Hepatic stellate cell (primary cell): ENCODE measurements at places on chromosomes 7 and 10.

- DNase-seq, result no peak
Measured at GRCh38 chr7:68730194-68730593, 868.1 kb upstream of the AUTS2 start.

DNA sequence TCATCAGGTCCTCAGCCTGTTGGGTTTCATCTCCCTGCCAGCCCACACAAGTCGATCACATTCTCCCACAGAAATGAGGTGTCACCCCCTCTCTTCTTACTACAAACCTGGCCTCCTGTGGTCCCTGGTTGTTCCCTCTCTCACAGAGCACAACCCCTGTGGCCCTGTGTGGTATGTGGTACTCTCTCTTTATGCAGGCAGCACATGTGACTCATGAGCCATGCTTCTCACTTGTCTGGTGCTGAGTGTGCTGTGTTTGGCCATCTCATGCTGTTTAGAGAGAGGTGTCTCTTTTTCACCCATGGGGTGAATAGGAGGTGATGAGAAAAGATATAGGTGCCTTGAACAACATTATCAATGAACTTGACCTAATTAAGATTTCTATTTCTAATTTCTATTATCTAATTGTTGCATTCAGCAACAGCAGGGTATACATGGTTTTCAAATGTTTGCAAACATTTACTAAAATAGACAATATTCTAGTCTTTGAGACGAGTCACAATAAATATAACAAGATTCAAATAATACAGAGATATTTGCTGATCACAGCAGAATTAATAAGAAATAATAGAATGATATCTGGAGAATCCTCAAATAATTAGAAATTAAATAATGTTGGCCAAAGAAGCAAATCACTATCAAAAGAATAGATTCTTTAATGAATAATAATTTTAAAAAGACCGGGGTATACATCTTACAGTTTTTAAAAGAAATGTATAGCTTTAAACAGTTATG, 633.8 kb upstream of the IGFBP3 start:
- no peak for DNase-seq

DNA sequence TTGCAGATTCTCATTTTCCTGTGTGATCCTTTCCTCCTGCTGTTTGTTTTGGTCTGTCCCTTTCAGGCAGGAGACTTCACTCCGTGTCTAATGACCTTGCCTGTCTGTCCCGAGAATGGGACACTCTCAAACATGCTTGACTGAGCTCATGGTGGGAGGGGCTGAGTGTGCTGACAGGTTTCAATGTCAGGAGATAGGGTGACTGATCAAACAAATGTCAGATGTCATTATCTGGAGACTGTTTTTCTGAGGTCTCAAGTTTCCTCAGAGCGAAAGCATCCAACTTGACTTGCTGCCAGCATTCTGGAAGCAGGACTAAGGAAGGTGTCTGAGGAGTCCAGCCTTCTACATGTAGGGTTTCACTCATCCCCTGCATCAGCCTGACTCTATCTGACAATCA, 228.8 kb upstream of the KIAA1217 start:
- DNase-seq, result no peak

DNA sequence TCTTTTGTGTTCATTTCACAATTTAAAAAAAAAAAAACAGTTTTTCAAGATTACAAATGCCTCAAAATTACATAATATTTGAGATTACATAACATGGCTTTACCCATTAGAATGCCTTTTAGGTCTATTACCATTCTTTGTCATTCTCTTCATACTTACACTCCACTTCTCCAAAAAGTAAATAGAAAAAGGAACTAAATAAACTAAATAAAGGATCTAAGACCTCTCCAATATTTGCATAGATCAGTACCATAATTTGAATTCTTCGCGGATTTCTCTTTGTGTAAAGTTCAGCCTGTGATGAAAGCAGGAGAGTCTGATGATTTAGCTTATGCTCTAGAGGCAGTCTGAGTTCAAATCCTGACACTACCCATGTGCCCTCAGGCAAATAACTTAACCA, 56.4 kb upstream of the C1GALT1 start:
- no peak for DNase-seq

DNA sequence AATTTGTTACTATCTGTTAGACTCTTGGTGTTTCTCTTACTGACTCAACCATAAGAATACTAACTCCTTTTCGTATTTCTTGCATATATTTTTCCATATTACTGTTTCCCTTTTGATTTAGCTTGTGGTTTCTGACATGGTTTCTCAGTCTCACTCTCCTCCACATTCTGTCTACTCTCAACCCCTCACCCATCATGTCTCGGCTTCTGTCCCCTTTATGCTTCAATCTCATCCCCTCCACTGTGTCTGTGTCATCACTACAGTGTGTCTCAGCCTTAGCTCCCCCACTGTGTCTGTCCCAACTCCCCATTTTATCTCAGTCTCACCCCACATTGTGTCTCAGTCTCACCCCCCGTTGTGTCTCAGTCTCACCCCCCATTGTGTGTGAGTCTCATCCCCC, 126.9 kb downstream of the VIPR2 start:
- no peak for DNase-seq

GRCh38 chr7:105776986-105777910, 99.2 kb downstream of the ATXN7L1 start:
- DNase-seq, result no peak
